ENCODE measurements at places on chromosomes 6 and 20. TPM values are rescaled to one million over a fixed set of nuclear protein-coding genes. Genes with fewer than 3 reads are reported as not detected.

DNA sequence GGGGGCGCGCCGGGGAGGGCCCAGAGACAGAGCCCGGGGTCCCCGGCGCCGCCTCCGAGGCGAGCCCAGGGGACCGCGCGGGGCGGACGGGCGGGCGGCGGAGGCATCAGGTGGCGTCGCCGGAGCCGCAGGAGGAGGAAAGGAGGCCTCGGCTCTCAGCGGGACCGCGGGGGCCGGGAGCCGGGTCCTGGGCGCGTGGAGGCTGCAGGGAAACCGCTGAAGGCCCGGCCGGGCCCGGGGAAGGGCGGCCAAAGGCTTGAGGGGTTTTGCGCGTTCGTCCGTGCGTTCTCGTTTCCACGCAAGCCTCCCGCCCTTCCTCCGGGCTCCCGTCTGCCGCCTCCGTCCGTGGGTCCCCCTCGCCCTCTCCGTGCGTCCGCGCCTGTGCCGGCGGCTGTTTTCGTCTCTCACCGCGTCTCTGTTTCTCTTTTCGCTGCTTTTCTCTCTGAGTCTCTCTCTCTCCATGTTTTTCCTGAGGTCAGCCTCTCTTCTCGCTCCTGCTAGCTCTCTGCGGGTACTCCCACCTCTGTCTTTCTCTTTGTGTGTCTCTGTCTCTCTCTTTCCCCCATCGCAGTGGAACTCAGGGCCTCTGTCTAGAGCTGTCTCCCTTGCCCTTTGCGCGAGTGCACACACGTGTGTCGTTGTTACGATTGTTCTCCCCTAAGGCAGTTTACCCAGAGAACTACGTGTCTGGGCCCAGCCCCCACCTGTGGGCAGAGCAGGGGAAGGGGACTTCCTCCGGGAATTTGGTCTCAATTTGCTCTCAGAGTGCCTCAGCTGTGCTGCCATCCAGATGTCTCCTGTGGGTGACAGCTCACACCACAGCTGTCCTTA lies 2.1 kb downstream of the IRF4 start:
- no peak for DNase-seq
- peak overlapping the region; percentile 58 for H3K4me3 ChIP-seq
- H3K36me3 ChIP-seq = no peaks in the 10 kb centered on the region
- no peak overlapping the region for H3K27ac ChIP-seq
- H3K4me1 ChIP-seq = peaks cover 16% of the 10 kb centered on the region
- H3K27me3 ChIP-seq = peaks cover 92% of the 10 kb centered on the region

DNA sequence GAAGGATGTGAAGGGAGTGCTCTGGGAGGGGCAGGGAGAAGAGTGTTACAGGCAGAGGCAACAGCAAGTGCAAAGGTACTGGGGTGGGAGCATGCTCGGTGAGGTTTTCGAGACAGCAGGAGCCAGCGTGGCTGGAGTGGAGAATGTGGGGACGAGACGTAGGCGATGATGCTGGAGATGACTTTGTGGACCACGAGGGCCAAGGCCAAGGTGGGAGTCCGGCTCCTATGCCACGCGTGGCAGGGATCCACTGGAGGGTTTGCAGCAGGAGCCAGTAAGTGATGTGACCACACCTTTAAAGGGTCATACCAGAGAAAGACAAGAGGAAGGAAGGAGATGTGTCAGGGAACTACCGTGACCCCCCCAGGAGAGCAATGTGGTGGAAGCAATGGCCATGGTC lies 7.3 kb downstream of the PTGIS start:
- H3K4me1 ChIP-seq = peaks cover 16% of the 10 kb centered on the region
- H3K4me3 ChIP-seq = no peak overlapping the region
- no peak for DNase-seq
- peak overlapping the region; percentile 25 for H3K27ac ChIP-seq

- no peaks in the 10 kb centered on the region for H3K27me3 ChIP-seq
- H3K36me3 ChIP-seq = peaks cover 12% of the 10 kb centered on the region
- H3K4me3 ChIP-seq = no peak overlapping the region
- DNase-seq = no peak
- H3K27ac ChIP-seq = no peak overlapping the region
- no peaks in the 10 kb centered on the region for H3K4me1 ChIP-seq
These were observed 23.9 kb downstream of the ERMARD start for GRCh38 chr6:169775321-169775720.

DNA sequence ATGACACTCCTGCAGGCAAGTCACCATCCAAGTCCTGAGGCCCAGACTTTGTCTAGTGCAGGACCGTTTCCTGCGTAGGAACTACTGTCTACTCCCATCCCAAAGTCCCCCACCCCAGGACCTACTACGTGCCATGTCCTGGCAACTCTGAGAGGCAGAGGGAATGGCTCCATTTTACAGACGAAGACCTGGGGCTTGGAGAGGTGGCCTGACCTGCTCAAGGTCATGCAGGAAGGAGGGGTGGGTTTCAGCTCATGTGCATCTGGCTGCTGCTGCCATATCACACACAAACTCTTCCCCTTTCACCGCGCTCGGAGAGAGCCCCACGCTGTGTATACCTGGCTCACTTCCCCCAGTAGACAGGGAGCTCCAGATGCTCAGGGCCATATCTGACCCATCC lies 1.2 kb upstream of the NOL4L start:
- peak overlapping the region; percentile 91 for H3K4me3 ChIP-seq
- H3K36me3 ChIP-seq = no peaks in the 10 kb centered on the region
- DNase-seq = no peak
- peaks cover 25% of the 10 kb centered on the region for H3K27me3 ChIP-seq
- H3K4me1 ChIP-seq = peaks cover 18% of the 10 kb centered on the region
- peak overlapping the region; percentile 87 for H3K27ac ChIP-seq

- H3K4me3 ChIP-seq = no peak overlapping the region
- no peak for DNase-seq
- no peak overlapping the region for H3K27ac ChIP-seq
These were observed 618.0 kb downstream of the PRKN start for GRCh38 chr6:162109480-162110050.

DNA sequence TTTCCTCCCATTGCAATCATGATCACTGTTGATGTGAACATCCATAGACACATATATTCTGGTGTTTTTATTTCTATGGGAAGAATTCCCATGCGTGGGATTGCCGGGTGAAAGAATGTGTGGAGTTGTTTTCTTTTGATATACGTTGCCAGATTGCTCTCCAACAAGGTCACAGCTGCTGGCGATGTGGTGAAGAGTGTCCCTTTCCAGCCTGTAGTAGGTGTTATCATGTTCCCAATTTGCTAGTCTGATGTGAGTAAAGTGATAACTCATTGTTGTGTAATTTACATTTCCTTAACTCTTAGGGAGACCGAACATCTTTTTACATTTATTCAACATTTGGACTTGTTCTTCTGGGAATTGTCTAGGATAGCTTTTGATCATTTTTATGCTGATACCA lies 14.5 kb upstream of the ELMO2 start:
- peaks cover 32% of the 10 kb centered on the region for H3K27me3 ChIP-seq
- DNase-seq = no peak
- peaks cover 4% of the 10 kb centered on the region for H3K4me1 ChIP-seq
- no peak overlapping the region for H3K27ac ChIP-seq
- no peak overlapping the region for H3K4me3 ChIP-seq
- no peaks in the 10 kb centered on the region for H3K36me3 ChIP-seq

DNA sequence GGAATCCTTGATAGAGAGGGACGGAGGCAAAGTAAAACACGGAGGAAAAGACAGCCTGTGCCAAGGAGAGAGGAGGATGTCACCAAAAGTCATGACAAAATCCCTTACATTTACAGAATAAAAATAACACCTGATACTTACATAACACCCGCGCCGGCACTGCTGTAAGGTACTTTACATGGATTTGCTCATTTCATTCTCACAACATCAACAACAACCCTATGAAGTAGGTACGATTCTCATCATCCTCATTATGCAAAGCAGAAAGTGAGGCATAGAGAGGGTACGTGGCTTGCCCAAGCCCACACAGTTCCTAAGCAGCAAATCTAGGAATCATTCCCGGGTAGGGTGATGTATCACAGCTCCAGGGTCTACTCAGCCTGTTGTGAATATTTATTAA lies 67.6 kb upstream of the NFATC2 start:
- DNase-seq = no peak
- no peak overlapping the region for H3K4me3 ChIP-seq
- H3K36me3 ChIP-seq = peaks cover 43% of the 10 kb centered on the region
- H3K27ac ChIP-seq = no peak overlapping the region
- no peaks in the 10 kb centered on the region for H3K4me1 ChIP-seq

GRCh38 chr20:51354769-51355319 lies 187.7 kb downstream of the NFATC2 start:
- H3K27ac ChIP-seq = no peak overlapping the region
- H3K4me3 ChIP-seq = no peak overlapping the region
- H3K4me1 ChIP-seq = no peaks in the 10 kb centered on the region
- no peaks in the 10 kb centered on the region for H3K36me3 ChIP-seq
- no peak for DNase-seq
- H3K27me3 ChIP-seq = no peaks in the 10 kb centered on the region

RAET1L gene
- total RNA-seq = not detected

MAVS gene
- total RNA-seq = 38.3 TPM

Data from mesothelial cell of epicardium (in vitro differentiated cells).